Stimulated activated CD8-positive, alpha-beta memory T cell treated with anti-CD3 and anti-CD28 coated beads, Interleukin-7, amount 100 ng/mL, for 48 hours (primary cell): ENCODE measurements at places on chromosomes 4 and X.

DNA sequence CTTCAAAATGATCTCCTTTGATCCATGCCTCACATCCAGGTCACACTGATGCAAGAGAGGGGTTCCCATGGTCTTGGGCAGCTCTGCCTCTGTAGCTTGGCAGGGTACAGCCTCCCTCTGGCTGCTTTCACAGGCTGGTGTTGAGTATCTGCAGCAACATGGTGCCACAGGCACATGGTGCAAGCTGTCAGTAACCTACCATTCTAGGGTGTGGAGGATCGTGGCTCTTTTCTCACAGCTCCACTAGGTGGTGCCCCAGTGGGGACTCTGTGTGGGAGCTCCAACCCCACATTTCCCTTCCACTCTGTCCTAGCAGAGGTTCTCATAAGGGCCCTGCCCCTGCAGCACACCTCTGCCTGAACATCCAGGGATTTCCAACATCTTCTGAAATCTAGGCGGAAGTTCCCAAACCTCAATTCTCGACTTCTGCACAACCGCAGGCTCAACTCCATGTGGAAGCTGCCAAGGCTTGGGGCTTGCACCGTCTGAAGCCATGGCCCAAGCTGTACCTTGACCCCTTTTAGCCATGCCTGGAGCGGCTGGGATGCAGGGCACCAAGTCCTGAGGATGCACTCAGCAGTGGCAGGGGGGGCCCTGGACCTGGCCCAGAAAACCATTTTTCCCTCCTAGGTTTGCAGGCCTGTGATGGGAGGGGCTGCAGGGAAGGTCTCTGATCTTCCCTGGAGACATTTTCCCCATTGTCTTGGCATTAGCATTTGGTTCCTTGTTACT lies 137.8 kb upstream of the NUDT6 start:
- DNase-seq = no peak

GRCh38 chrX:10726647-10727046 lies 106.3 kb upstream of the MID1 start:
- no peak for DNase-seq

DNA sequence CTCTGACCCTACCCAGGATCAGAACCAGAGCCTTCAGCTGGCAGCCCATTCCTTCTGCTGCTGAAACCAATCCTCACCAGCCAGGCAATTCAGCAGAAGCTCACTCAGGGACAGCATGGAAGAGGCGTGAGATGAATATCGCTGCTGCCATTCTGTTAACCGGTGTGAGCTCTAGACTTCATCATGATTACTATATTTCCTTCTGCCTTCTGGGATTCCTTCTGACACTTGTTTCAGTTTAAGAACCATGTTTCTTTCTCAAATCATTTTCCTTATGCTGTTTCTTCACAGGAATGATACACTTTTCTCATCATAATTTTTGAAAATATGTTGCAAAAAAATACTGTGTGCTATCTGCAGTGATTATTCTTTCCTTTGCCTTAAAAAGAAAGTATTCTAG lies 473.4 kb upstream of the FTHL17 start:
- no peak for DNase-seq

- DNase-seq = no peak
Measured at GRCh38 chrX:102604327-102604726, 5.0 kb downstream of the ARMCX5 start.

- DNase-seq = no peak
Measured at GRCh38 chrX:40102393-40103381, 4.9 kb upstream of the BCOR start.

DNA sequence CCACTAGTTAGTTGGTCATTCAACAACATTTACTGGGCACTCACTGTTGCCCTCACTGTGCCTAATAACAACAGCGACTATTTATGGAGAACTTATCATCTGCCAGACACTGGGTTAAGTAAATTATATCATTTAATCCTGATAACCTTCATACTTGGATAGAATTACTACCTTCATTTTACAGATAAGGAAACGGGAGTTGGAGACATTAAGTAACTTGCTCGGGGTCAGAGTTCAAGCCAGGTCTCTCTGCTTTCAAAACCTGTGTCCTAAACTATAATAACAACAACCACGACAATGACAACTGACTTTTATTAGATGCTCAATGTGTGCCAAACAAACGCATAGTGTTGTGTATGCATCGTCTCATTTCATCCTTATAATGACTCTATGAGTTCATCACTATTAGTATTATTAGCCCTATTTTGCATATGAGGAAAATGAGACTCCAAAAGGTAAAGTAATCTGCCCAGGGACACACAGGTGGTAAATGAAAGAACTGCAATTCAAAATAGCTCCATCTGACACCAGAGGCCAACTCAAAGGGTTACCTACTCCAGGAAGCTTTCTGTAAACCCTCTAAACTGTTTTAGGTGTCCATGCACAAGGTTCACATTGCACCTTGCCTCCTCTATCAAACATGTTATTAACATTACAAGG lies 98.4 kb upstream of the ACSL4 start:
- DNase-seq = no peak

- DNase-seq = no peak
Measured at GRCh38 chr4:129545599-129546278, 449.8 kb downstream of the C4orf33 start.

GRCh38 chrX:24018809-24019208 lies 8.2 kb downstream of the KLHL15 start:
- no peak for DNase-seq

DNA sequence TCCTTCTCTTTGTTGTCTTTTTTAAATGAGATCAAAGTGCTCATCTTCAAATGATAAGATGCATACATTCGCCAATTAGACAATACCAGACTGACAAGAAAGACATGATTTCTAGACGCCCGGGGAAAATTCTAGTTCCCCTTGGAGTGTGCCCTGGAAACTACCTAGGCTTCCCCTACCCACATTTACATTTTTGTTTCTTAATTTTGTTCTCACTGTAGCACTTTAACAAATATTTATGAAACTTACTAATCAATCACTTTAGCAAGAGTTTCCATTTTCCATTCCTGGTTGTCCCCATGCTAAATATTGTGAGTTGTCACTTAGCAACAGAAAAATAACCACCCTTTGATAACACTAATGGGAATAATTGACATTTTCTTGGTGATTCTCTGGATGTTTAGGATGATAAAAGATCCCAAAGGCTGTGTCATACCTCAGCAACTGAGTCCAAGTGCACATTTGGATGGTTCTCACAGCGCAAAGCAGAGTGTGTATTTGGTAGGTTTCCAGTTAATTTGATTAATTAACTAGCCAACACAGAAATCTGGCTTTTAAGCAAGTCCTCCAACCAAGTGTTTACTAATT lies 69.6 kb downstream of the FGFBP1 start:
- DNase-seq = no peak

GRCh38 chr4:183118585-183118984 lies 19.5 kb downstream of the WWC2 start:
- DNase-seq = no peak

DNA sequence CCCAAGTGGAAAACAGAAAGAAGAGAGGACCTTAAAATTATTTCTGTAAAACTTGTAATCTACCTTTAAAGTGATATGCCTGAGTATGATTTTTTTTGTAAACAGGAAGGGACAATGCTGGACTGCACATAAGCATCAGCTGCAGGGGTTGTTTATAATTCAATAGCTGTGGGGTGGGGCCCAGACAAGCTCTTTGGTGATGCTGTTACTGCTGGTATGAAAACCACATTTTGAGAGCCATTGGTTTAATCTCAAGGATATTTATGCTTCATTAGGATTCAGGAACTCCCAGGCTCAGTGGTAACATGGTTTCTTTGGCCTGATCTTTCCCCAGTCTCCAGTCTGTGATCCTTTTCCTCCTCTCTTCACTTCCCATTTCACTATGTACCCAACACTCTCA lies 34.3 kb upstream of the GRPR start:
- DNase-seq = no peak

- DNase-seq = no peak
Measured at GRCh38 chr4:171235521-171235920, 577.7 kb upstream of the GALNTL6 start.
